Activated CD4-positive, alpha-beta memory T cell treated with anti-CD3 and anti-CD28 coated beads for 36 hours (primary cell): ENCODE measurements at places on chromosomes 7 and 10.
A peak's percentile ranks its signal among the peaks of the same experiment; 100 is the strongest.

- DNase-seq: no peak
Measured at GRCh38 chr10:32197423-32197822, 141.2 kb upstream of the KIF5B start.

GRCh38 chr10:84076047-84076388 lies 63.3 kb upstream of the GHITM start:
- DNase-seq: no peak

- DNase-seq: no peak
Measured at GRCh38 chr7:42471573-42472174, 234.7 kb upstream of the GLI3 start.

GRCh38 chr7:43856996-43857395 lies 12.3 kb downstream of the MRPS24 start:
- DNase-seq: no peak

DNA sequence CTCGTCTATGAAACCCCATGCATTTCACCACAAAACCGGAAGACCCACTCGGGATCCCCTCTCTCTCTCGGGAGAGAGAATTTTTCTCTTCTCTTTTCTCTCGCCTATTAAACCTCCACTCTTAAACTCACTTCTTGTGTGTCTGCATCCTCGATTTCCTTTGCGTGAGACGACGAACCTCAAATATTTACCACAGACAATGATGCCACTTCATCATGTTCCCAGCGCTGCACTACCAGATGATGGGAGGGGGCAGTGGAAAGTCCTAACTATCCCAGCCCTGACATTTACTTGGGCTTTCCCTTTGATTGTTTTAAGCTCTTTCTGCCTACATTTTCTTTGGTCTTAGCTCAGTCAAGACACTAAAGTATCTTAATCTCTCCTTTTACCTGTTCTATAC lies 906.7 kb downstream of the GRID1 start:
- DNase-seq: no peak

DNA sequence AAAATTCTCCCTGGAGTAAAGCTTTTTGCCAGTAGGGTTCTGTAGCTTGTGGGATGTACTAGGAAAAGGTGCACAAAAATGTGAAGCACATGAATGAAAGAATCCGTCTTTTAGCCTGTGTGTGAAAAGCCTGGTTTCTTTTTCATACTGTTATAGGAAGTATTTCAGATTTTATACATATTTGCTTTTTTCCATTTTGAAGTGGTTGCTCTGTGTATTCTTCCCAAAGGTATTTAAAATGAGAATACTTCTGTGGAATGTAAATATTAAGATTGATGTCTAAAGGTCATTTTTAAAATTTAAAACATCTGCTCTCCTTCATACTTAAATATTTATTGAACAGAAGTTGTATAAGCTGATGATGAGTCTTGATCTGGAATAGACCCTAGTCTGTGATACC lies 96.8 kb downstream of the CDK14 start:
- no peak for DNase-seq

DNA sequence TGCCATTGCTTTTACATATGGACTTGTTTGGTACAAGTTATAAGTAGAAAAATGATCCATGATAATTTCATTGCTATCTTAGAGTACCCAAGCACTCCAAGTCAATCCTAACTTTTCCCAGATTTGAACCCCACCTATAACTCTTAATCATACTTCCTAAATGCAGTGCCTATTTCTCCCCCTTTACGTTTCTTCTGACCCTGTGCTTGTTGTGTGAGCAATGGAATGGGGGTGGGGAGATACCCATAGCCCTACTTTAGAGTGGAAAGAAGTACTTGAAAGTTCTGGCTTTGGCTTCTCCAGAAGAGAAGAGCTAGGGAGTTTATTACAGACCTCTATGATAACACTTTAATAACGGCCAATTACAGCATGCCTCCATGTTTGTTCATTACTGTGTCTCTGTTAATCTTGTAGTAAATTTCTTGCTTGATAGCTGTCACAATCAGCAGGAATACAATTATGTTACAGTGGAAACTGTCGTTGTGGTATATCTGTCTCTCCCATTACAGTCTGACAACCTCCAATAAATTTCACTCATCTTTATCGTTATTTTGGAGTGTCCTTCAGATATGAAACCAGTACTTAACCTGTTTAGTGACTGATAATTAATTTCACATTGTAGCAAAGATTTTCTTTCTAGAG lies 34.0 kb downstream of the CNPY1 start:
- no peak for DNase-seq

DNA sequence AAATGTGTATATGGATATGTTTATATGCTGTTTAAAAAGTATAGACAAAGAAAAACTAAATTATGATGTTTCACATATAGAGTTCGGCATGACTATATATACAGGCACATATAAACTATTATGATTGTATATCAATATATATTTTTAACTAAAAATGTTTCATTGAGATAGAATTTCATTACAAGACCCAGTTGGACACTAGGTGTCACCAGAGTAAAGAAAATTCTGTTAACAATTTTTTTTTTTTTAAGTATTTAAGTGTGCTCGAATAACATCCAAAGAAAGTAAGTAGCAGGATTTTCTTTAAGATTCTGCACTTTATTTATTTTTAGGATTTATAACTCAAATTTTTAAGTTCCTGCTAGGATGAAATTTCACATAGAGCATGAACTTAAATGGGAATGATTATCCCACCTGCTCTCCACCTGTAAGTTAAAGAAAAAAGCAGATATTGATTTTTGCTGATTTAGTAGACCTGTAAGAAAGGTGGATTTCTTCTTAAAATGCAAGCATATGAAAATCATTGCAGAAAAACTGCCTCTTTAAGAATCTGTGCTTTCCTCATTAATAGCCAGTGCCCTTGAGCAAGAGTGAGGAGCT lies 961.5 kb downstream of the PCDH15 start:
- no peak for DNase-seq

DNA sequence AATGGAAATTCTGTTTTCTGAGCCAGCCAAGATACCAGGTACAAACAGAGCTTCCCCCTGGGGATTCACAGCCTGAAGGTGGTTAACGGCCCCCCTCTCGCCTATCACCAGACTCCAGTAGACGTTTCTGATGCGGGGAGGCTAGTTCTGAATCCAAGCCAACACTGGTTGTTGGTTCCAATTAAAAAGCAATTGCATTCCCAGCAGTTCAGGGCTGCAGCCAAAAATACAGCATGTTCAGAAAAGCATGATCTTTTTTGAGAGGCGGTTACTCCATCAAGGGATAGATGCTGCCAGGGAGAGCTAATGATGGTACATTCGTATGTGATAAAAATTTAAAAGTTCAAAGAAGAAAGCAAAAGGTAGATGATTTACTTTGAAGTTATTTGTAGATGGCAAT lies 481.0 kb downstream of the GALNT17 start:
- no peak for DNase-seq

DNA sequence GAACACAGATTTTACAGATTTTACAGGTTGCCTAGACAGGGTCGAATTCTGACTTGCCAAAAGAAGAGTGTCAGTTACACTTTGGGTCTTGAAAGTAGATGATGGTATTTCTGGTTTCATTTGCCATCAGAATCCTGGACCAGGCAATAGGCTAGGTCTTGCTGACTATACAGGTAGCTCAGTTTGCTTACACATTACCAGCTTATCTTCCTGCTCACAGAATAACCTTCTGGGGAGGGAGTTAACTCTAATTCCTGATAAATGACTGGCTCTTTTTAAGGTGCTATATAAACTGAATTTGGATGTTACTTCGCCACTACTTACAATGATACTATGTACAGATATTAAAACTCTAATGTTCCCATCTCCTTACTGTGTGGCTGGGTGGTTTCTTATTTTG lies 39.8 kb downstream of the GBF1 start:
- DNase-seq: no peak

GRCh38 chr10:33809732-33810131 lies 475.3 kb upstream of the NRP1 start:
- no peak for DNase-seq

DNA sequence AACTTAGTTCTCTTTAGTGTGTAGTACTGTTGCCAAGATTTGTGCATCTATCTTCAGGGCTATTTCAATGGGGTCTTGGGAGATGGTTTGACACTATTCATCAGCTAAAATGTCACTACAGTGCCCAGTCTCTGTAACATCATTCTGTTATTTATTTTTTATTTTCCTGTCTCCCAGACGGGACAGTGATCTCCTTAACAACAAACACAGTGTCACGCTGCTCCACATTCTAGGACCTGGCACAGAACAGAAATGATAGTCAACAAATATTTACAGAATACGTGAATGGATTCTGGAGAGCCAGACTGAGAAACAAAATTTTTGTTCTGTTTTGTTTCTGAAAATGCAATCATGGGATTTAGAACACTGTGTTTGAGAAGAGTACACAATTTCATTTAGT lies 937.7 kb upstream of the LRRN3 start:
- DNase-seq: no peak

DNA sequence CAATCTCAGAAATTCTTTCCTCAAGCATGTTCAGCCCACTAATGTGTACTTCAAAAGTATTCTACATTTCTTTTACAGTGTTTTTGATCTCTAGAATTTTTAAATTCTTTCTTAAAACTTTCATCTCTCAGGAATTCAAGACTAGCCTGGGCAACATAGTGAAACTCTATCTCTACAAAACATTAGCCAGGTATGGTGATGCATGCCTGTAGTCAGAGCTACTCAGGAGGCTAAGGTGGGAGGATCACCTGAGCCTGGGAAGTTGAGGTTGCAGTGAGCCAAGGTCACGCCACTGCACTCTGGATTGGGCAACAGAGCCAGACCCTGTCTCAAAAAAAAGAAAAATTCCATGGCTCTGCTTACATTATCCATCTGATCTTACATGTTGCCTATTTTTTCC lies 5.0 kb upstream of the EGFR start:
- no peak for DNase-seq

- no peak for DNase-seq
Measured at GRCh38 chr10:78750418-78750817, 318.3 kb upstream of the ZMIZ1 start.

DNA sequence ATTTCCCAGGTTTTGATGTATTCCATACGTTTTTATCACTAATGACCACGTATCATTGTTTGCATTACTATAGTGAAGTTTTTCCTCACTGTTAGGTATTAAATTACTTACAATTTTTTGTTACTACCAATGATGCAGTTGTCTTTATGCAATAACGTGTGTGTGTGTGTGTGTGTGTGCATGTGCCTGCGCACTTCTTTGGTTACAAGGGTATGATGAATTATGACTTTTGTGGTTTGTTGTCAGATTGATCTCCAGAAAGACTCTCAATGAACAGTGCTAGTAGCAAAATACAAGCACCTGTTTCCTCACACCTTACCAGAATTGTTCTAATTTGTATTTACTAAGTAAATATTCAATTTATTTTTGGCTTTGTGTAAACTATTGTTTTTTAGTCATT lies 51.5 kb downstream of the MCMBP start:
- no peak for DNase-seq

GRCh38 chr7:6430271-6430940 lies 17.3 kb downstream of the DAGLB start:
- DNase-seq: no peak

- DNase-seq: no peak
Measured at GRCh38 chr10:24857031-24857725, 95.2 kb downstream of the PRTFDC1 start.

DNA sequence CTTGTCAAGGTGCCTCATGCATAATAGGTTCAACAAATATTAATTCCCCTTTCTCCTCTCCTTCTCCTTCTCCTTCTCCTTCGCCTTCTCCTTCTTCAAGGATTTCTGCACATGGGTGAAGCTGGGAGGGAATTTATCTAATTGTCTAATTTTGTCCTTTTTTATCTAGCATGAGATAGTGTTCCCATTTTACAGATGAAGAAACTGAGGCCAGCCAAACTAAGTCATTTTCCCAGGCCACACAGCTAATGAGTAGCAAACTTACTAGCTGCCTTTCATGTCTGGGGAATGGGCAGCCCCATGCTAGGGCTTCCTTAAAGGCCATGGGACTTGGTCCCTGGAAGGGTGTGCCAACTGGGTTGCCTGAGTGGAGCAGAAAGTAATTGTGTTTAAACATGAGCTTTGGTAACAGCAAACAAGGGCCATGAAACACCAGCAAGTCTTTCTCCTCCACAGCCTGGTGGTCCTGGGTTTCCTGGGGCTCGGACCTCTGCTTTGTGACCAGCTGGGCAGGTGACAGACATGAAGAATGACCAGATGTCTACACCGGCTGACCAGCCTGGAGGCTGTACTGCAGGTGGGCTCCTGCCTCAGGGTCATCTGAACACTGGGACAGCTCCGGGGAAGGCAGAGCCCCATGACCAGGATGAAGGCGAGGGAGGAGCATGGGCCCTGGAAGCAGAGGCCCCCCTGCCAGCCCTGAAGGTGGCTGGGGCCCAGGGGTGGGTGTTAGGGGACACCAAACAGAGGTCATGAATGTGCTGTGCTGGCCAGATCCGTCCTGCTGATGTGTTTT lies 138.0 kb downstream of the PTPN20 start:
- no peak for DNase-seq

GRCh38 chr10:24518981-24519597 lies 204.6 kb downstream of the ARHGAP21 start:
- peak; percentile 46 for DNase-seq

GRCh38 chr10:98587156-98587837 lies 140.6 kb upstream of the HPS1 start:
- DNase-seq: no peak

- DNase-seq: no peak
Measured at GRCh38 chr7:124992851-124993562, 63.4 kb upstream of the POT1 start.

GRCh38 chr7:44985033-44985695 lies 6.3 kb upstream of the MYO1G start:
- DNase-seq: no peak

- DNase-seq: no peak
Measured at GRCh38 chr7:156754201-156754600, 113.6 kb downstream of the RNF32 start.

DNA sequence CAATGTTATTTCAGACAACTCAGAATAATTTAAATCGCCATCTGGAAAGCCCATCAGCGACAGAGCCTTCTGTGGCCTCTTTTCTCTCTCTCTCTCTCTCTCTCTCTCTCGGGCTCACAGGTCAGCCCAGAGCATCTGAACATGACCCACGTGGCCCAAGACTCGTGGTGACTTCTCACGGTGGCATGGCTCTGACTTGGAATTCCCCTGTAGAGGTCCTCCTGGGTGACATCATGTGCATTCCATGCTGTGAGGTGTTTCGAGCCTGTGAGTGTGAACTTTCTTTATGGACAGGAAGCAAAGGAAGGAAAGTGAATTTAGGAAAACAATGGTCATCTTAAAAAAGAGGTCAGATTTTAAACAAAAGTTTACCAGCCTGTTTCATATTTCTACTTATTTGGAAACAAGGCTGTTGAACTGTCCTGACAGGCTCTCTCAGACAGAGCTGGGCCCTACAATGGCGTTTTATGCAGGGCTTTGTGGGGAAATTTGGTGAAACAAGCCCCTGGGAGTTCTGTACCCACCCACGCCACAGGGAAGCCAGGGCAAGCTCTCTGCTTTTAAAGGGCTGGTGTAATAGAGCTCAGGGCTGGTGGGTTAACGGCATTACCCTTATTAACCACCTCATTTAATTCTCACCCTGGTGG lies 359.7 kb upstream of the ZNF32 start:
- no peak for DNase-seq

GRCh38 chr7:40674316-40674715 lies 539.5 kb downstream of the SUGCT start:
- no peak for DNase-seq
